ENCODE measurements at places on chromosomes 7 and 10. TPM values are rescaled to one million over a fixed set of nuclear protein-coding genes. Genes with fewer than 3 reads are reported as not detected.

Gene SUGCT
- 4.4 TPM for total RNA-seq

Gene THAP5
- 20.3 TPM for total RNA-seq

Gene TMEM130
- total RNA-seq: not detected

GRCh38 chr10:83193026-83193425 is 946.3 kb upstream of the GHITM start:
- DNase-seq: no peak

DNA sequence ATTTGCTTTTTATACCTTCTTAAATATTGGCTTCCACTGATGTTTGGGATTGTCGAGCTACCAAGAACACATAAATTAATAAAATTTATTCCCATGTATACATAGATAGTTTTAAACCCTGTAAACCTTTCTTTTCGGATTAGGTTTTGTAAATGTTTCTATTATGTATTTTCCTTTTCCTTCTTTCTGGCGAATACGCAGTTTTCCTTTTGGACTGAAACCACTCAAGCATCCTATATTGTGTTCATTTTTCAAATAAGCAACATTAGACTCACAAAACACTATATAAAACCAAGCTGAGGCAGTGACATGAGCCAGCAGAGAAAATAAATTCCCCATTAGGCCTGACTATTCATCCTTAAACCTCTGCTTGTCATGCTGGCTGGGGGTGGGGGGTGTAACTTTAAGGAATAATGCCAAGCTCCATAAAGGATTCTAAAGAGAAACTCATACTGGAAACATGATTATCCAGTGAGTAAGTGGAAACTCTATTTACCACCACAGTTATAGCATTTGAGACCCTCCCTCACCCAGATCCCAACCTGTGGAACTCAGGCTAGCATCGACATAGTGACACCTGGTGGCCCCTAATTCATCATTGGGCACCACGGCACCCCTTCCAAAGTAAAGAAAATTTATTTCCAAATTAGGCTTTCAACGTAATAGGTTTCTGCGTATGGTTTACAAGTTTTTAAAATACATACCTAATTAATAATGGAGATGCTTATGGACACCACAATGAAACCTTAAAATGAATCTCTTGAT is 86.5 kb upstream of the CELF2 start:
- DNase-seq: no peak

DNA sequence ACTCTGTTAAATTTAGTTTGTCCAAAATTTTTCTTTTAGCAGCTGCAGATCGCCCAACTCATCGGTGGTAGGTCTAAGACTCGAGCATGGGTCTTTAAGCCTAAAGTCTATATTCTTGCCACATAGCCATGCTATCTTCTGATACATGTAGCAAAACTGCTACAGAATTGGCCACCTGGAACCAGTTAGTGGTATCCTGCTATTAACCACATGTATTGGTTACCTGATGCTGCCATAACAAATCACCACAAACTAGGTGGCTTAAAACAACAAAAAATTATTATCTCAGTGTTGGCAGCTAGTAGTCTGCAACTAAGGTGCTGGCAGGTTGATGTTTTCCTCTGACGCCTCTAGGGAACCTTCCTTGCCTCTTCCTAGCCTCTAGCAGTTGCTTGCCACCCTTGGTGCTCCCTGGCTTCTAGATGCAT is 96.7 kb upstream of the PIK3CG start:
- no peak for DNase-seq

- DNase-seq: no peak
Observed at GRCh38 chr7:106480616-106481031, 180.3 kb downstream of the CCDC71L start.

- no peak for DNase-seq
Observed at GRCh38 chr7:103660455-103661371, 214.7 kb upstream of the SLC26A5 start.

DNA sequence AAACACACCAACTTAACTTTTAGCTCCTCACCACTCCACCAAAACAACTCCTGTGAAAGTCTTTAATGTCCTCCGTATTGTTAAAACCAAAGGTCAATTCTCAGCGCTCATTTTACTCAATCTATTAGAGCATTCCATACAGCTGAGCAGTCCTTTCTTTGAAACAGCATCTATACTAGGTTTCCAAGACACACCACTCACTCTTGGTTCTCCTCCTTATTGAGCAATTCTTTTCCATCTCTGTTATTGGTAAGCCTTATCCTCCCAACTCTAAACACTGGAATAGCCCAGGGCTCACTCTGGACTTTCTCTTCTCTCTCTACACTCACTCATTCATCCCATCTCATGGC is 34.9 kb downstream of the COA1 start:
- no peak for DNase-seq

DNA sequence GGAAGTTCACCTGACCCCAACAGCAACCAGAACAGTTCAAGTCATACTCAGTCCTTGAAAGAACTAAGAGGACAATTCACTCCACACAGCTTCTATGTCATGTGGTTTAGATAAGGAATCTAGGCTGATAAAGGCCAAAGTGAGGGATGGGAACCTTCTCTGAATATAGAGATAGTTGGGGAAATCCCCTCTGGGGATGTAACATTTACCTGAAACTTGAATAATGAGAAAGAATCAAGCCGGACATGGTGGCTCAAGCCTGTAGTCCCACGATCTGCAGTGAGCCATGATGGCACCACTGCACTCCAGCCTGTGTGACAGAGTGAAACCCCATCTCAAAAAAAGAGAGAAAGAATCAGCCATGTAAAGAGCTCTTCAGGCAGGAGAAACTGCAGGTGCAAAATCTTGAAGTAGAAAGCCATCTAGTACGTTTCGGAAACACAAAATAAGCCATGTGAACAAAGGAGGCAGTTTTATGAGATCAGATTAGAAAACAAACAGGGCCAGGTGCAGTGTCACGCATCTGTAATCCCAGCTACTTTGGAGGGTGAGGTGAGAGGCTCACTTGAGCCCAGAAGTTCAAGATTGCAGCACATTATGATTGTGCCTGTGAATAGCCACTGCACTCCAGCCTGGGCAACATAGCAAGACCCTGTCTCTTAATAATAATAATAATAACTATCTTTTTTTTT is 4.5 kb upstream of the DNMBP start:
- no peak for DNase-seq
